ENCODE measurements at places on chromosomes 1 and 21. TPM values are rescaled to one million over a fixed set of nuclear protein-coding genes. Genes with fewer than 3 reads are reported as not detected.

Gene MSH4
- 0.25 TPM for total RNA-seq

Gene MIER1
- 39.5 TPM for total RNA-seq

Gene LINGO4
- total RNA-seq: 0.98 TPM

- peaks cover 100% of the 10 kb centered on the region for H3K4me1 ChIP-seq
- H3K36me3 ChIP-seq: no peaks in the 10 kb centered on the region
- peak overlapping the region; percentile 82 for H3K27ac ChIP-seq
- no peak overlapping the region for H3K4me3 ChIP-seq
- DNase-seq: no peak
Measured at GRCh38 chr1:21906173-21907078, 30.7 kb downstream of the HSPG2 start.

GRCh38 chr1:221795380-221795779, 53.5 kb upstream of the DUSP10 start:
- no peak overlapping the region for H3K27ac ChIP-seq
- no peak overlapping the region for H3K4me3 ChIP-seq
- no peaks in the 10 kb centered on the region for H3K4me1 ChIP-seq
- no peak for DNase-seq

GRCh38 chr1:230827801-230828200, 40.5 kb downstream of the C1orf198 start:
- H3K27ac ChIP-seq: peak overlapping the region; percentile 3
- no peak overlapping the region for H3K4me3 ChIP-seq
- no peak for DNase-seq
- no peaks in the 10 kb centered on the region for H3K27me3 ChIP-seq
- no peaks in the 10 kb centered on the region for H3K36me3 ChIP-seq

Gene IER5
- 13.0 TPM for total RNA-seq

DNA sequence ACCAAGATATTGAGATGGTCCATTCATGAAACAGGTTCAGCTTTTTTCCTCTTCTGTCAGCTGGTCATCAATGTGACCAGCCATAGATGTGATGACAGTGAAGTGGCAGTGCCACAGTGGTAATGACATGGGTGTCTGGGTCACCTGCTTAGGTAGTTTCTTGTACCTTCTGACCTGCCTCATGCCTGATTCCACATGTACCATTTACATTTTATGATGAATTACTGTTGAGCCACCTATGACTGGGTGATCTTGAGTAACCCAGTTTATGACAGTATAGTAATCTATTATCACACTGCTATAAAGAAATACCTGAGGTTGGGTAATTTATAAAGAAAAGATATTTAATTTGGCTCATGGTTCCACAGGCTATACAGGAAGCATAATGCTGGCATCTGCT, 45.7 kb downstream of the RGSL1 start:
- no peak overlapping the region for H3K27ac ChIP-seq
- H3K4me1 ChIP-seq: no peaks in the 10 kb centered on the region
- H3K4me3 ChIP-seq: no peak overlapping the region
- H3K36me3 ChIP-seq: no peaks in the 10 kb centered on the region
